ENCODE measurements at places on chromosomes 11 and 22. TPM values are rescaled to one million over a fixed set of nuclear protein-coding genes. Genes with fewer than 3 reads are reported as not detected.
A peak's percentile ranks its signal among the peaks of the same experiment; 100 is the strongest.

DNA sequence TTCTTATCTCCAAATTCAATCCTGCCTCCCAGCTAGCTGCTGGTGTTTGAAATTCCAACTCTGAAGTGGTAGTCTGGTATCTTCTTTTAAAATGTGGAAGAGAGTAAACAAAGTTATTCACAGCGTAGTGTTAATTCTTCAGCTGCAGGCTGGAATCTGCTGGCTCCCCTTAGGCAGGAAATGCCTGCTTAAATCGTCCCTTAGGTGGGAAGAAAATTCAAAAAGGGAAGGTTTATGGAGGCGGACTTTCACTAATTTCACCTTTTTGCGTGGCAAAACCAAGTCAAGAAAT, 439.0 kb upstream of the CCDC90B start:
- DNase-seq: peak; percentile 23
- H3K27me3 ChIP-seq: no peaks in the 10 kb centered on the region
- no peaks in the 10 kb centered on the region for H3K36me3 ChIP-seq
- H3K4me3 ChIP-seq: no peak overlapping the region
- no peak overlapping the region for H3K27ac ChIP-seq
- no peaks in the 10 kb centered on the region for H3K4me1 ChIP-seq

DNA sequence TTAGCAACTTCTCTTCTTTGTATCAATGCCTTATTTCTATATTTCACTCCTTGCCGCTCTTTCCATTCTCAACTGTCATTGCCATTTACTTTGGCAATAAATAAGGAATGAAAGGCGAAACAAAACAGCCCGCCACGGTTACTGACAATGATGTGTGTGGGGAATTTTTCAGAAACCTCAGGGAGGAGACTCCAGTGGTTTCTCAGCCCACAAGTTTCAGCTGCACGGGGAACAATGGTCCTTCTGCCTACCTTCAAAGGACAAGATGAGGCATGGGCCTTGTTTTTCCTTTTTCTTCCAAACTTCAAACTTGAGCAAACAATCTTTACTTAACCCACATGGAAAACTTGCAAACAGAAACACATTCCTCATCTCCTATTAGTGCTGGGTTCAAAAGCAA, 409.4 kb downstream of the METTL15 start:
- DNase-seq: no peak
- H3K27me3 ChIP-seq: no peaks in the 10 kb centered on the region
- H3K4me1 ChIP-seq: no peaks in the 10 kb centered on the region
- no peak overlapping the region for H3K27ac ChIP-seq

DNA sequence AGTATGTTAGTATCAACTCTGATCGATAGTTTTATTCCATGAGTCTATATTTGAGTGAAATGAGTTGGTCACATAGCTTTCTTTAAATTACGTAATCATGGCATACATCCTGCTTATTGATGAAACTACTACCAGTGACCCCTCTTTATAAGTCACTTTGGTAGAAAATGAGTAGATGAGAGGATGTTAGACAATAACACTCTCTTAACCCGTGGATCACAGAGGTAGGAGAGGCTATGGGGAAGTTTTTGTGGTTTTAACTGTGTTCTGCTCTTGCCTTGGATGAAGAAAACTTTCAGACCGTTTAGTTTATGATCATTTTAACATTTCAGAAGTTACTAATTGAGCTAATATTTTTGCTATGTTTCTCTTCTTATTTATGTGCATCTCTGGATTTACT, 34.0 kb downstream of the TBCEL start:
- DNase-seq: no peak
- H3K4me3 ChIP-seq: no peak overlapping the region
- H3K27me3 ChIP-seq: no peaks in the 10 kb centered on the region
- no peak overlapping the region for H3K27ac ChIP-seq

GRCh38 chr11:117544130-117544800, 216.6 kb downstream of the CEP164 start:
- no peaks in the 10 kb centered on the region for H3K36me3 ChIP-seq
- no peak overlapping the region for H3K4me3 ChIP-seq
- no peaks in the 10 kb centered on the region for H3K27me3 ChIP-seq
- no peaks in the 10 kb centered on the region for H3K4me1 ChIP-seq

- H3K4me1 ChIP-seq: peaks cover 2% of the 10 kb centered on the region
- DNase-seq: no peak
These were observed 8.6 kb downstream of the CDPF1 start for GRCh38 chr22:46241396-46242007.

CLCF1 gene
- total RNA-seq: 3.5 TPM

FAM227A gene
- total RNA-seq: 10.0 TPM
